DMS79 treated with DMSO at 0.1 percent for 48 hours (cell line): ENCODE measurements at places on chromosomes 12 and 14.

DNA sequence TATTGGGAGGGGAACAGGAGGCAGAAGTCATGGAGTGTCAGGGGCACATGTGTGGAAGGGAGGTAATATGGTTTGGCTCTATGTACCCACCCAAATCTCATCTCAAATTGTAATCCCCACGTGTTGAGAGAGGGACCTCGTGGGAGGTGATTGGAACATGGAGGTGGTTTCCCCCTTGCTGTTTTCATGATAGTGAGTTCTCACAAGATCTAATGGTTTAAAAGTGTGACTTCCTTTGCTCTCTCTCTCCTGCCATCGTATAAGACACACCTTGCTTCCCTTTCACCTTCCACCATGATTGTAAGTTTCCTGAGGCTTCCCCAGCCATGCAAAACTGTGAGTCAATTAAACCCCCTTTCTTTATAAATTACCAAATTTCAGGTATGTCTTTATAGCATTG lies 41.6 kb upstream of the CDK17 start:
- DNase-seq, result no peak

DNA sequence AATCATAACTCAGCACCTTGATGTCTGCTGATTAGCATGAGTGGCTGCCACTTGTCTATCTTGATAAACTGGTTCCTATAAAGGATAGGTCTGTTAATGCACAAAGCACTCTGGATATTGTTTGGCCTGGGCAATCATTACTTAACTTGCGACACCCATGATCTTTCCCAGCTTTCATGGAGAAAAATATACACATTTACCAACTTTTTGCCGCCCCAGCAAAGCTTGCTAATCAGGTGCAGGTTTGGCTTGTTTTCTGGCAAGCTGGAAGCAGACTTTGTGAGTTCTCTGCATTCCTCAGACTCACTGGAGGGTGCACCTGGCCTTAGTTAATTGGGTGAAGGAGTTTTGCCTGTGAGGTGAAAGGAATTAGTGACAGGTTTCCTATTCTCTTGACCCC lies 1126.4 kb upstream of the FLRT2 start:
- peak; percentile 44 for DNase-seq

GRCh38 chr14:54881761-54882401 lies 20.7 kb downstream of the GCH1 start:
- DNase-seq, result peak; percentile 34

DNA sequence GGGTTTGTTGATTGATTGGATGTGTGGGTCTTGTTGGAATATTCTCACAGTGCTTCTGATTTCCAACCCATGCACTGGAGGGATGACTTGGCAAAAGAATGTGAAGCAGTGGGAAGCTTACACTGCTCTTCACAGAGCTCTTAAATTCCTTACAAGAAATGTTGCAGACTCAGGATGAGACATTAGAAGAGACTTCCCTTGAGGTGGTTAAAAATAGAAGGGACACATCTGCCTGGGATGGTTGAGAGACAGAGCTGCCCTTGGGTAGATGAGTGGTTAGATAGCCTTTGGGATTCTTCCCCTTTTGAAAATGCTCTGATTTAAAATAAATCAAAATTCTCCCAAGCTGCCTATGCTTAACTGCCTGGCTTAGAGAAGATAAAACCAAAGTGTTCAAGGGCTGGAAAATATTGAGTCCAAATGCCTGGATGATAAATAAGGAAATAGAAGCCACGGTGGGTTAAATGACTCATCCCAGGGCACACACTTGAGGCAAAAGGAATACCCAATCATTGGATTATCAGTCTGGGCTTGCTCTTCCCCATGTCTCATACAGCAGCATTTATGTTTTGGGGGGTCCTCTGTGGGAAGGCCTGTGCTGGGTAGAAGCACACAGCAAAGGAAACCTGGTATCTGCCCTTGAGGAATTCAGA lies 264.3 kb downstream of the AKAP6 start:
- DNase-seq, result no peak

DNA sequence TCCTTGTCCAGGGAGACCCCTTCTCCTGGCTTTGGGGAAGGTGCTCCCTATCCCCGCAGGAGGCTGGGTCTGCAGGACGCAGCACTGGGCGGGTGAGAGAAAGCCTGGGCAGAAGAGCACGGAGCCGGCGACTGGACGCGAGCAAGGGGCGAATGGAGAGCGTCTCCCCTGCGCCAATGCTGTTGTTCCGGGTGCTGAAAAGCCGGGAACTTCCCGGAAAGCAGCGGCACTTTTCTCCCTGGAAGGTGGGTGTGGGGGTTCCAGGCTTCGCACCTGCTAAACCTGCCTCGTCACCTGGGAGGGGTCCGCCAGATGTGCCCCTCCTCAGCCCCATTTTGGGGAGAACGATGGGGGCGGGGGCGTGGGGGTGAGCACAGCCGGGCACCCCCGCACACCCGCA lies 417.1 kb upstream of the TMTC1 start:
- DNase-seq, result no peak

DNA sequence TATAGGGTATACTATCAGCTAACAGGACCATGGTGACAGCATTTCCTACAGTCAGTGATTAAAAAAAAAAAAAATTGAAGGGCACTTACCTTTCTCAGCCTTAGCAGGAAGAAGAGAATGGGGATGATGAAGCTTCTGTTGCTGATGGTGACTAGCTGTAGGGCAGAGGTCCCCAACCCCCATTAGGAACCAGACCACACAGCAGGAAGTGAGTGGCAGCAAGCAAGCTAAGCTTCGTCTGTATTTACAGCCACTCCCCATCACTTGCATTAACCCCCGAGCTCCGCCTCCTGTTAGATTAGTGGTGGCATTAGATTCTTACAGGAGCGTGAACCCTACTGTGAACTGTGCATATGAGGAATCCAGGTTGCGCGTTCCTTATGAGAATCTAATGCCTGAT lies 91.3 kb upstream of the USP44 start:
- DNase-seq, result no peak

DNA sequence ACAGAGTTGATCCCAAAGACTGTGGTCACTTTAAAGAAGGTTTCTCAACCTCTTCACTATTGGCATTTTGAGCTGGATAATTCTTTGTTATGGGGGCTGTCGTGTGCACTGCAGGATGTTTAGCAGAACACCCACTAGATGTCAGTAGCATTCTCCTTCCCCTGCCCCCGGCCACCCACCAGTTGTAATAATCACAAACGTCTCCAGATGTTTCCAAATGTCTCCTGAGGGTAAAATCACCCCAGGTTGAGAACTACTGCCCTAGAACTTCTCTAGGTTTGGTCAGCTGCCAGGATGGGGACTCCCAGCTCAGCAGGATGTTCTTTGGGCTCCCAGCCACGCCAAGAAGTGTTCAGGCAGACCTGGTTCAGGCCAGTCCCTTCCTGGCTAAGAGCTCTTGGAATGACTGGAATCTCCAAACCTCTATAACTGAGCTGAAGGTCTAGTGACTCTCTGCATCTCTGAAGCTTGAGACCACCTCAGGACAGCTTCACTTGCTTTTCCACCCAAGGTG lies 12.5 kb upstream of the AJUBA start:
- peak; percentile 70 for DNase-seq

DNA sequence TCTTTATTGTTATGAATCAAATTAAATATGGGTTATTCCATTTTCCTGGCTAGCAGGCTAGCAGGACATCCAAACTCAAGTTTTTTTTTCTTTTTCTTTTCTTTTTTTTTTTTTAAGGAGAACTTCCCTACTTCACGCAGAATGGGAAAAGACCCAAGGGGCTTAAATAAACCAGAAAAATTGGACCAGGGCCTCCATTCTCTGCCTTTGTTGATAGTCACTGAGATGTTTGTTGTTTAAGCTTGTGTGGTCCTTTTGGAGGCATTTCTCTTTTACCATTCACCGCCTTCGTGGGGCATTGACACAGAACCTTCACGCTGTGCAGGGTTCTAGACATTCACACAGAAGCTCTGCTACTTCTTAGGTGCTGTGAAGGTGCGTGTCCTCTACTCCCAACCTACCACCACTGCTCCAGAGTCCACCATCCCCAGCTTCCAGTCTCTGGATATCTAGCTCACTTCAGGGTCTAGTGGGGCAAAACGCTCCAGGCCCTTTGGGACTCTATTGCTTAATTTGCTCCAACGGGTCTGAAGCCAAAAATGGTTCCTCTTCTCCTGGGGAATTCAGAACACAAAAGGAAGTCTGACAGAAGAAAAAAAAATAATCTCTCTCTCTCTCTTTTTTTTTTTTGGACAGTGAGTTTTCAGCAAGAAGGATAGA lies 301.3 kb downstream of the AEBP2 start:
- DNase-seq, result no peak

DNA sequence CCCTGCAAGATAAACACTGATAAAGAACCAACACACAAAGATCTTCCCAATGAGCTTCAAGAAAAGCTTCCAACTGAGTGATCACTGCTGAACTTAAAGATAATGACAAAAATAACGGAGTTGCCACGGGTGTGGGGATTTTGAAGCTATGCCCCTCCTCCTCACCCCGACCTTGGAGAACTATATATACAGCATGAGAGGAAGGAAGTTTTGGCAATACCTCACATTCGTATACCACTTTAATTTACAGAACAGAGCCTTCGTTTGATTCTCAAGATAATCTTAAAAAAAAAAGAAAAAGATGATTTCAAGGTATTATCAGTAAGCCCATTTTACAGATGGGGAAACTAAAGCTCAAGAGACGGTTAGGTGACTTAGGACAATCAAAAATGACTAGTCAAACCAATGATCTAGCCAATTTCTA lies 715 bp downstream of the NEK9 start:
- no peak for DNase-seq

DNA sequence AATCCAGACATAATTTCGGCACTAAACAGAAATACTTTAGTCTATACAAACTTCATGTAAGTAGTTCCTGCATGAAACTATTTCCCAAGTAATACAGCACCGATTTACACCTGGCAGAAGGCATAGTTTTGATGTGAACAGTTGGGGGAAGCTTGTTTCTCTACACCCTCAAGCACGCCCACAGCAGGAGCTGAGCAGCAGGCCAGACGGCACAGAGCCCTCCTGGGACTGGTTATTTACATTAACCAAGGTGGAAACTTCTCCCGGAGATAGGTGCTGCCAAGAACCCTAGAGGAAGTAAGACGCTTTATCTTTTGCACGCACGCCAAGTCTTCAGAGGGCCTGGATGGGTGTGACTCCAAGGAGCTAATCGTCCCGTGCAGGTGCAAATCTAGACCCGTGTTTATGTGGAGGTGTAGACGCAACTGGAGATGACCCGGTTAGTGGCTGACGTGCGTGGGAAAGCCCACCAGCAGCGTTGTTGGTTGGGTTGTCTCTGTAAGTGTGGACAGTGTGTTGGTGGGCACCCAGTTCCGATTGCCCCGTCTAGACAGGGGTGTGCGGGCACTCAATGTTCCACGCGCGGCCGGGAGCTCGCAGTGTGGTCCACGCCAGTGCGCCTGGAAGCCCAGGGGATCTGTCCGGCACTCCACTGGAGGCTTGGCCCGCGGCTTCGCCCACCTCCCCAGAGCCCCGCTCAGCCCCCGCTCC lies 767 bp upstream of the TCP11L2 start:
- peak; percentile 59 for DNase-seq

DNA sequence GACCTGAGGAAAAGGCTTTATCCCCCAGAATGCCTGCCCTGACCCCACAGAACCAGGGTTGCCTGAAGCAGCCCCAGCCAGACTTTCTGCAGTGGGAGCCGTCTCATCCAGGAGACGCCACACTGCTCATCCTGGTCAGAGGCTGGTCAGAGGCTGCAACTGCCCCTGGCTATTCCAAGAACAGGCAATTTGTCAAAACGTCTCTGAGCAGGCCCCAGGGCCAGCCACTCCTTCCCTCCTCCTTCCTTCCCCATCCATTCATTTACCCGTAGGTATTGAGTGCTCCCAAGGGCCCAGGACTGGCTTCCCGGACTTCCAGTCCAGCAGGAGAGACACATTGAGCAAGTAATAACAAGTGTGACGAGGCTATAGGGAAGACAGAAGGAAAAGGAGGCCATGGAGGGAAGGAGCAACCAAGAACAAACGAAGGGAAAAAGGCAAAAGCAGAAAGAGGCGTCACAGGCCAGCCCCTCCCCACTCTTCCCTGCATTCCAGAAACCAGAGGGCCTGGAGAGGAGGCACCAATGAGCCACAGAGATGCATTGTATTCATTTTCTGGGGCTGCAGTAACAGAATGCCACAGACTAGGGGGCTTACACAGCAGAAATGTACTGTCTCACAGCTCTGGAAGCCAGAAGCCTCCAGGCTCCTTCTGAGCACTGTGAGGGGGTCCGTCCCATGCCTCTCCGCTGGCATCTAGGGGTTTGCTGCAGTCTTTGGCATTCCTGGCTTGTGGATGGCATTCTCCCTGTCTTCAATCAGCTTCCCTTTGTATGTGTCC lies 21.0 kb upstream of the CD9 start:
- no peak for DNase-seq

DNA sequence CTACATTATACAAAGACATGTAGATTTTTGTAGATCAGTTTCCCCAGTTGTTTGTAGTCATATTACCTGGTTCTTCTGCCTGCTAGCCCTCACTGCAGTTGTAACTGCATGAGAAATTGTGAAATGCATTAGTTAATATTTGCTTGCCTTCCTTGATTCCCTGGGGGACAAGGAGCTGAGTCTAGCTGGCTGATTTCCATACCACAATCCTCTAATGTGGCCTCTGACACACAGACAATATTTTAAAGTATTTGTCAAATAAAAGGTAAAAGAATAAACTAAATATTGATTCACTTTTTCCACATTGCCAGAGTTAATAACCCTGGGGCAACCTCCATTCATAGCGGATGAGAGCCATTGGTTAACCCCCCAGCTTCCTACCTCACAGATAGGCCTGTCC lies 128.8 kb upstream of the TMEM132C start:
- peak; percentile 76 for DNase-seq

DNA sequence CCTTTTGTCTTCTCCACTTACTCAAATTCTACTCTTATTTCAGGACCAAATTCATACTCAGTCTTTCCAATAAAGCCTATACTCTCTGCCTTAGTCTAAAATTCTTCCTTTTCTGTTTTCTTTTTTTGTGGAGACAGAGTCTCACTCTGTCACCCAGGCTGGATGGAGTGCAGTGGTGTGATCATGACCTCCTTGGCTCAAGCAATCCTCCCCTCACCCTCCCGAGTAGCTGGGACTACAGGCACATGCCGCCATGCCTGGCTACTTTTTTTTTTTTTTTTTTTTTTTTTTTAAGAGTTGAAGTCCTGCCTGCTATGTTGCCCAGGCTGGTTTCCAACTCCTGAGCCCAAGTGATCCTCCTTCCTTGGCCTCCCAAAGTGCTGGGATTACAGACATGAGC lies 11.9 kb downstream of the SRP54 start:
- DNase-seq, result no peak

GRCh38 chr12:127106697-127107096 lies 1160.3 kb upstream of the TMEM132C start:
- DNase-seq, result no peak

DNA sequence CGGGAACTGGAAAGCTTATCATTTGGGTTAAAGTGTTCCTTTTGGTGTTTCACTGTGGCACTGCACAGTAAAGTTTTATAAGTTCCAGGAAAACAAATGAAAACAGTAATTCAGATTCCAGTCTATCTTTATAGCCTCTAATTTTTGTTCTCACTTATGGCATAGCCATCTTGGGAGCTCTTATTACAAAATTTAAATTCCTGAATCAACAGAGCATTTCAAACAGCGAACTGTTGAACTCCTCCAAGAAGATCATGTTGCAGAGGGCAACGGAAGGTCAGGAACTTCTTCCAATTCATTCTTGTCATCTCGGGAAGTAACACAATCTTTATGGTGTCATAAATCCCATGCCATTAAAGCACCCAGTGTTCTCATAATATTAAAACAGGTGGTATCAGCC lies 229.1 kb downstream of the KCNC2 start:
- no peak for DNase-seq

GRCh38 chr12:7113389-7113871 lies 4.4 kb upstream of the C1RL start:
- DNase-seq, result peak; percentile 60
